Activated naive CD4-positive, alpha-beta T cell treated with anti-CD3 and anti-CD28 coated beads, Interleukin-2, amount 10 ng/mL, durations not matched to agents 7 days and 5 days (primary cell): ENCODE measurements at places on chromosomes 3 and 15.

- H3K36me3 ChIP-seq = peaks cover 58% of the 10 kb centered on the region
- peak overlapping the region; percentile 84 for H3K4me3 ChIP-seq
- no peak for DNase-seq
- no peaks in the 10 kb centered on the region for H3K27me3 ChIP-seq
Observed at GRCh38 chr15:43370310-43370974, 401 bp downstream of the ZSCAN29 start.

DNA sequence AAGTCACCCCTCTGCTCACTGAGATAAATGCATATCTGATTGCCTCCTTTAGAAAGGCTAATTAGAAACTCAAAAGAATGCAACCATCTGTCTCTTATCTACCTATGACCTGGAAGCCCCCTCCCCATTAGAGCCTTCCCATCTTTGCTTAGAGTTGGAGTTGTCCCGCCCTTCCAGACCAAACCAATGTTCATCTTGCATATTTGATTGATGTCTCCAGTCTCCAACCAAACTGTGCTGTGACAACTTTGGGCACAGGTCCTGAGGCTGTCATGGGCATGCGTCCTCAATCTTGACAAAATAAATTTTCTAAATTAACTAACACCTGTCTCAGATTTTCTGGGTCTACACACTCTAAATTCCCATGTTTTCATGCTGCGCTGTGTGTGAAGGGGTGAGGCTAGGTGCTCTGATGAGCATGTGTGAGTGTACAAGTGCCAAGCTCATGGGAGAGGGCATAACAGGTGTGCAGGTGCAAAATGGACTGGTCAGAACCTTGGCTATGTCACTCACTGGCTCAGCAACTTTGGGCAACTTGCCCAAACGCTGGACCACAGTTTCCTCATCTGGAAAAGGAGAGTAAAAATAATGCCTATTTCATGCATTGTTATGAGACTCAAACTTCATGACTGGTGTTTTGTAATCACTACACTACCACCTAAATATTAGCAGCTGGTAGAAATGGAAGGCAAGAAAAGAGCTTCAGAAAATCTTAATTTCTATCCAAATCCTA, 7.2 kb downstream of the DAPK2 start:
- peaks cover 24% of the 10 kb centered on the region for H3K27me3 ChIP-seq
- H3K4me3 ChIP-seq = no peak overlapping the region
- no peaks in the 10 kb centered on the region for H3K4me1 ChIP-seq
- no peak for DNase-seq

DNA sequence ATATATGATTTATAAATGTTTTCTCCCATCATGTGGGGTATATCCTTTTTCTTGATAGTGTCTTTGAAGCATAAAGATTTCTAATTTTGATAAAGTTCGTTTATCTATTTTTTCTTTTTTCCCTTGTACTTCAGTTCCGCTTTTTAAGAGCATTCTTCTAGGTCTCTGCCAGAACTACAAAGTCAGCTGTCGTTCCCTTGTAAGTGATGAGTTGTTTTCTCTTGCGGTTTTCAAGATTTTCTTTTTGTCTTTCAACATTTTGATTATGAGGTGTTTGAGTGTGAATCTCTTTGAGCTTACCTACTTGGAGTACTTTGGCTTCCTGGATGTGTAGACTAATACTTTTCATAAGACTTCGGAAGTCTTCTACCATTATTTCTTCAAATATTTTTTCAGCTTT, 9.3 kb upstream of the PRICKLE2 start:
- H3K27ac ChIP-seq = no peak overlapping the region
- H3K4me1 ChIP-seq = no peaks in the 10 kb centered on the region
- H3K27me3 ChIP-seq = no peaks in the 10 kb centered on the region
- H3K4me3 ChIP-seq = no peak overlapping the region
- H3K36me3 ChIP-seq = no peaks in the 10 kb centered on the region

DNA sequence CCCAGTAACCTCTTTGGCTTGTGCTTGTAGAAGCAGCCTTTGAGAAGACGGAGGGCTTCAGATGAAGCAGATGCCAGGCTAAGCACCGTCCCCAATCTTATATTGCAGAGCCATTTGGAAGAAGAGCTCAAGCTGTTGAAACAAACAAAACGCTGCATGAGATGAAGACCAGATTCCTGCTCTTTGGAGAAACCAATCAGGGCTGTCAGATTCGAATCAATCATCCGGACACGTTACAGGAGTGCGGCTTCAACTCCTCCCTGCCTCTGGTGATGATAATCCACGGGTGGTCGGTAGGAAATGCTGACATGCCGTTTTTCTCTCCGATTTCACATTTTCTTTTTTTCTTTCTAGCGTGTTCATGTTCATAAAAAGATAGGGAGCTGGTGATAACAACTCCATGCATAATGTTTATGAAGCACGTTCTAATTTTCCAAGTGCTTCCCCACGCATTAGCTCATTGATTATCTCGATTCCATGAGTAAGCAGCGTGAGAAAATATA, 106.5 kb downstream of the LIPC start:
- no peak for DNase-seq
- peaks cover 44% of the 10 kb centered on the region for H3K27me3 ChIP-seq
- no peak overlapping the region for H3K4me3 ChIP-seq
- peaks cover under 1% of the 10 kb centered on the region for H3K4me1 ChIP-seq
- H3K36me3 ChIP-seq = no peaks in the 10 kb centered on the region
